ENCODE measurements at places on chromosomes 1 and 21. TPM values are rescaled to one million over a fixed set of nuclear protein-coding genes. Genes with fewer than 3 reads are reported as not detected.

Gene SHISAL2A
- 3.2 TPM for polyA plus RNA-seq

Gene OR6K3
- not detected for polyA plus RNA-seq

Gene RIMS3
- 1.5 TPM for polyA plus RNA-seq

Gene RXRG
- not detected for polyA plus RNA-seq

Data from CD4-positive, alpha-beta memory T cell (primary cell).